Adrenal gland (tissue), 19 donors: ENCODE measurements at places on chromosomes 13 and 19. TPM values are rescaled to one million over a fixed set of nuclear protein-coding genes. Genes with fewer than 3 reads are reported as not detected.

ABHD13 gene
- 6.9 TPM for total RNA-seq

GRCh38 chr13:86298725-86299124 lies 499.5 kb upstream of the SLITRK6 start:
- DNase-seq, result no peak

GRCh38 chr13:34155931-34156607 lies 338.1 kb downstream of the RFC3 start:
- peak; percentile 36 for DNase-seq

- DNase-seq, result peak; percentile 76
Measured at GRCh38 chr13:40102854-40103253, 447.4 kb downstream of the COG6 start.

DNA sequence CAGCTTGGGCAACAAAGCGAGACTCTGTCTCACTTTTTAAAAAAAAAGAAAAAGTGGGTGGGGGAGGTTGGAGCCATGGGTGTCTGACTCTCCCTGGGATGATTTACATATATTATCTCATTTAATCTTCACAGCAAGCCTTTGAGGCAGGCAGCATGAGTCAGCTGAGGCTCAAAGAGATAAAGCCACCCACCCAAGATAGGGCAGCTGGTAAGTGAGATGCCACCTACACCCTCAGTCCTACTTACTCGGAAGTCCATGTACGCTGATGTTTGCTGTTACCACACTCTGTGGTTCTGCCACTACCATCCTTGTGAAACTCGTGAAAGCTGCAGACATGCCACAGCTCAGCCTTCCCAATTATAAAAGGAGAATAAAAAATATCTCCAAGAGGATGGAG lies 142.0 kb upstream of the TSHZ3 start:
- no peak for DNase-seq

DNA sequence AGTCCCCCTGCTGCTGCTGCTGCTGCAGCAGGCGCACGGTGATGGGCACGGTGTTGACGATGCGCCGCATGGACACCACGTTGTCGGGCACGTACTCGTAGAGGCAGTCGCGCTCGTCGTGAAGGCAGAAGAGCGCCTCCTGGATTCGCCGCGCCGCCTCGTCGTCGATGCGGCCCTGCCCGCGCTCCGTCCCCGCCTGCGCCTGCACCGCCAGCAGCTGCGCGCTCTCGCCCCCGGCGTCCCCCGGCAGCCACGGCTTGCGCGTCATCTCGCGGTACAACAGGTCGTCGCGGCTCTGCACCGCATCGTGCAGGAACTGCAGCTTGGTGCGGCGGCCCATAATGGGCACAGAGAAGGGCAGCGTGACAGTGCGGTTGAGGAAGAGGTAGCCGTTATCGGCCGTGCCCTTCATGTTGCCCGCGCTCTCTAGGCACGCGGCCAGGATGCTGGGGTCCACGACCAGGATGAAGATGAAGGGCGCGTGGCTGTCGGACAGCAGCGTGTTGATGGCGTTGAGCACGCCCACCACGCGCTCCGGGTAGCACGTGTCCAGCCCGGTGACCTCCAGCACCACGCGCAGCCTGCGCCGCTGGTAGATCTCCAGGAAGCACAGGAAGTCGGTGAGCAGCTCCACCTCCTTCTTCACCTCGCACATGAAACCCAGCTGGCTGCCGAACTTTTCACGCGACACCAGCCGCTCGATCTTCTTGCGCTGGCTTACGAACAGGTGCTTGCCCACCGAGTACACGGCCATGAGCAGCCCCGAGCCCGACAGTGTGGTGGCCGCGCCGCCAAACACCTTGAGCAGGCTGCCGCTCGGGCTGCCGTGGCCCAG lies 8.1 kb downstream of the NKPD1 start:
- DNase-seq, result peak; percentile 77

GRCh38 chr19:30431591-30431990 lies 59.4 kb downstream of the ZNF536 start:
- DNase-seq, result no peak

DNA sequence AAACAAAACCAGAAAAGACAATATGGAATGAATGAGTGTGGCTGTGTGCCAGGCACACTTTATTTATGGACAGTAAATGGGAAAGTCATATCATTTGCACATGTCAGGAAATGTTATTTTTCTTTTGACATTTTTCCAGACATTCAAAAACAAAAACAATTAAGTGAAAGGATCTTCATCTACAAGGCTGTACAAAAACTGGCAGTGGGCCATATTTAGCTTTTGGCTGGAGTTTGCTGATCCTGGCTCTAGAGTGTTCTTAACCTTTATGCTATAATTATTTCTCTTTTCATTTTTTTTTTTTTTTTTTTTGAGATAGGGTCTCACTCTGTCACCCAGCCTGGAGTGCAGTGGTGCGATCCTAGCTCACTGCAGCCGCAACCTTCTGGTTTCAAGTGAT lies 6.5 kb upstream of the TNFSF9 start:
- DNase-seq, result no peak

DNA sequence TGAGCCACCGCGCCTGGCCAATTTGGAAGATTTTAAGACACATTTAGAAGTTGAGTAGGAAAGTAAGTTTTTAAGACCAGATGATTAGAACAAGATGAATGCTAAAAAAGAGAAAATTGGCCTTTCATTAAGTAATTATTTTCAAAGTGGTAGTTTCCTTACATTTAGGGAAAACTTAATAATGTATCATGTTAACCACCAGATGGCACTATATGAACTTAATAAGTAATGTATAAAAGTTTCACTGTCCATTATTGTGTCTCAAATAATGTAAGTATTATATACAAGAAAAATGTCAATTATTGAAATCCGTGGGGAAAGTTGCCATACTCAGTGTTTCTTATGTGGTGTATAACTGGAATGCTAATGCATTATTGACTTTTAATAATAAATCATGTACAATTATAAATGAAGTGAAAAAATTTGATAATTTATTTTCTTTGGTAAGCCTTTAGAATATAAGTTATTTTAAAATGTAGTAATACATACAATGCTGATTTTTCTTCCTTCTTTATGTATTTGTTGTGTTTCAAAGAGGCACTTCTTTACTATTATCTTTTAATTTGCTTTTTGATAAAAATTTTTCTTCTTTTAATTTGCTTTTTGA lies 29.2 kb downstream of the COG6 start:
- no peak for DNase-seq

- DNase-seq, result no peak
Measured at GRCh38 chr13:36431204-36432105, 840 bp upstream of the CCNA1 start.

DNA sequence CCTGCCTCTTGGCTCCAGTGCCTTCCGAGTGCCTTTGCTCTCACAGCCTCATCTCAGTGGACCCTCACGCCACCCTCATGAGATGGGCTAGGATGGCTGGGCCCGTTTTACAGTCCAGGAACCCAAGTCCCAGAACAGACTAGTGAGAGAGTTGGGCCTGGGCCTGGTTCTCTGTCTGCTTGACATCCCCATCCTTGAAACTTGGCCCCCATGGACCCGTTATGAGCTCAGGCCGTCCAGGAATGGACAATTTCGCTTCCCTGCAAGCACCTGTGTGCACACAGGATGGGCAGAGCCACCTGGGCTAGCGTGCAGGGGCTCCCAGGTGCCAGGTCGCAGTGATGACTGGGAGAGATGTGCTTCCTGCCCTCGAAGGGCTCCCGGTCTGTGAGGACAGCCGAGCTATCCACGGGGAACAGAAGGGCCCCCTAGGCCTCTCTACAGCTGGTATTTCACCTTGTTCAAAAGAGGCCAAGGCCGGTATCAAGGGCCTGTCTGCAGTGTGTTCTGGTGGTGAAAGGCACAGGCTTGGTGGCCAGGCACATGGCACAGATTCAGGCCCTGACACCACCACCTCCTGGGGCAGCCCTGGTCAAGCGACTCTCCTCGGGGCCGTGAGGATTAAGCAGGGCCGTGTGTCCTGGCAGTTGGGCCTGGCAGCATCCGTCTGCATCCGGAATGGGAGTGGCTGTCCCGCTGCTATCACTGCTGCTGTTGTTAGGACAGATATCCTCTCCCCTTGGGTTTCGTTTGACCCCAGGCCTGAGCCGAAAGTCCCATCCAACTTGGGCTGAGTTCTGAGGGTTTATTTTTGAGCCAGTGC lies 38.9 kb downstream of the CAPN12 start:
- no peak for DNase-seq
